Mesenteric fat pad (tissue), 1 donor: ENCODE measurements at places on chromosomes 3 and 15. TPM values are rescaled to one million over a fixed set of nuclear protein-coding genes. Genes with fewer than 3 reads are reported as not detected.

DNA sequence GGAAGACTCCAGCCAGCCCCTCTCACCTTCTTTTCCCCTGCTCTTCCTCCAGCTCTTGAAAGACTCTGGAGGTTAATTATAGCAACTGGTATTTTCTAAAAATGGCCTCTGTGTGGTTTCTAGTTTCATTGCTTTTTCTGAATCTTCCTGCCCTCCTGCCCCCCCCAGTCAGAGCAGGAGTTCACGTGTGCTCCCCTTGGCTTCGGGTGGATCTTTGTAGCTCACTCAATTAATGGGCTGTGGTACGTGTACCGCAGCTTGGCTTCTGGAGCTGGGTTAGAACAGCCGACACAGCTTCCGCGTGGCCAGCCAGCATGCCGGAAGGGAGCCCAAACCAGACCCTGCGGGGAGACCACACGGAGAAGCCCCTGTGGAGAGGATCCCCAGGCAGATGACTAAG lies 31.5 kb downstream of the TM2D3 start:
- no peak for DNase-seq

PCSK6 gene
- total RNA-seq = 16.9 TPM

GRCh38 chr3:141082064-141082463 lies 30.9 kb downstream of the SPSB4 start:
- peak; percentile 33 for DNase-seq

- DNase-seq = peak; percentile 93
These were observed 19.8 kb upstream of the NUDT16 start for GRCh38 chr3:131361464-131362421.

DNA sequence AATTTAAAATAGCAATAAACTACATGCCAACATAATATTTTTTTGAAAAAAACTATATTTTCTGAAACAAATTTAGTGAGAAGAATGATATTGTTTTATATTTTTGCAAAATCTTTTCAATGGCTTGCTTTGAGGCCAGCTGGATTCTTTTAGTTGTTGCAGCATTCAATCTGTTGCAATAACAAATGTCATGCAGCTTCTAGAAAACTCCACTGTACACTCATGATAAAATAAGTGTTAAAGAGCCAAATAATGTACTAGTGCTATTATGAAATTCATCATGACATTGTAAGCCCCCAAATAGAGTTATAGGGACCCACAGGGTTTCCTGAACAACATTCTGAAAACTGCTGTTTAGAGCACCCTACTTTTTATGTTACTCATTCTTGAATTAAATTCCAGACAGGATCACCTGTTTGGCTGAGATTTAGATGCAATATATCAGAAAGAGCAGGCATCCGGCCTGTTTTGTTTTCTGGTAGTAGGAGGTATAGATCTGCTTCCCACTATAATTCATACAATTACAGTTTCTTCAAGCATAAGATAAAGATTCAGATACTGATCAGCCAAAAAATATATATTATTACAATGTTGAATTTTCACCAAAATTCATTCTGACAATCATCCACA lies 703.0 kb upstream of the ZNF385D start:
- no peak for DNase-seq

DNA sequence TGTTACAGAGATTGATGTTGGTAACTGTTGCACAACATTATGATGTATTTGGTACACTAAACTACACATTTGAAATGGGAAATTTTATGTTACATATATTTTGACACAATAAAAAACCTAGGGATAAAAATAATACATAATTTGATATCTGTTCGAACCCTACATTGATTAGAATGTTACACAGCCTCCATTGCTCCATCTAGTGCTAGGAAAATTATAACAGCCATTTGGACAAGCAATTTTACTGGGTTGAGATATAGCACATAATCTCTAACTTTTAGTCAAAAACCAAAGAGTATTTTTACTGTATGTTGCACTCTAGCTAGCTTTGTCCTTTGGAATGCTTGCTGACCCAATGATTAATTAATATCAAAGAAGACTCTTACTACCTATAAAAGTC lies 108.1 kb downstream of the LSAMP start:
- no peak for DNase-seq

DNA sequence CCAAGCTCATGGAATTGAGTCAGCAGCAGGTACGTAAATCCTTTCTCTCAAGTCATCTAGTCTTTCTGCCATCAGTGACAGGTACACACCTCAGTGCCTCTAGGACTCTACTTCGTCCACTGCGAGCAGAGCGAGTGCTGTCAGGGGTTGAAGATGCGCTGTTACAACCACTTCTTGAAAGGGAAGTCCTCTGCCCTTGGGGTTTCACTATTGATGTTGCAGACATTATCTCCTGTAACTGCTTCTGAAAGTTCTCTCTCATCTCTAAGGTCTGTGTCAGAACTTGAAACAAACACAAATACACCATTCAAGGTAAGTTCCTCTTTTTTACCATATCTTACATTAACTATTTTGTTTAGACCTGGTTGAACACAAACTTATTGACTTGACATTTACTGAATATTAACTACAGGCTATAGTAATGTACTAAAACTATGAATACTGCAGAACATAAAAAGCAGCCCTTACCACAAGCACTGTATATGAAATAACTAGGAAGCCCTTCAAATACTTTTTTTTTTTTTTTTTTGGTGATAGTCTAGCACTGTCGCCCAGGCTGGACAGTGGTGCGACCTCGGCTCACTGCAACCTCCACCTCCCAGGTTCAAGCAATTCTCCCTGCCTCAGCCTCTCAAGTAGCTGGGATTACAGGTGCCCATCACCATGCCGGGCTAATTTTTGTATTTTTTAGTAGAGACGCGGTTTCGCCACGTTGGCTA lies 41.5 kb downstream of the TOPBP1 start:
- no peak for DNase-seq

PLA1A gene
- total RNA-seq = 3.4 TPM

GRCh38 chr3:107555359-107555758 lies 32.6 kb downstream of the BBX start:
- no peak for DNase-seq

EPHB3 gene
- 1.6 TPM for total RNA-seq

- no peak for DNase-seq
These were observed 16.9 kb upstream of the SCAMP5 start for GRCh38 chr15:74978503-74978902.

- no peak for DNase-seq
These were observed 196.8 kb upstream of the LPP start for GRCh38 chr3:187957165-187957581.
